ENCODE measurements at places on chromosomes 5 and 9. TPM values are rescaled to one million over a fixed set of nuclear protein-coding genes. Genes with fewer than 3 reads are reported as not detected.

Gene LCN15
- total RNA-seq = not detected

Gene SLC36A2
- total RNA-seq = not detected

Gene GMCL2
- not detected for total RNA-seq

Gene FBXL17
- total RNA-seq = 5.9 TPM

Gene FBN2
- not detected for total RNA-seq

Gene ZFP2
- 0.26 TPM for total RNA-seq

Gene SYNPO
- 0.04 TPM for total RNA-seq

Gene PCDHA4
- total RNA-seq = not detected

Gene CDKN2B-AS1
- 0.64 TPM for total RNA-seq

- H3K27ac ChIP-seq = no peak overlapping the region
- H3K4me3 ChIP-seq = no peak overlapping the region
- ATAC-seq = no peak
- no peaks in the 10 kb centered on the region for H3K36me3 ChIP-seq
- H3K27me3 ChIP-seq = peaks cover 16% of the 10 kb centered on the region
Observed at GRCh38 chr9:38768351-38768761, 48.4 kb upstream of the FAM240B start.

DNA sequence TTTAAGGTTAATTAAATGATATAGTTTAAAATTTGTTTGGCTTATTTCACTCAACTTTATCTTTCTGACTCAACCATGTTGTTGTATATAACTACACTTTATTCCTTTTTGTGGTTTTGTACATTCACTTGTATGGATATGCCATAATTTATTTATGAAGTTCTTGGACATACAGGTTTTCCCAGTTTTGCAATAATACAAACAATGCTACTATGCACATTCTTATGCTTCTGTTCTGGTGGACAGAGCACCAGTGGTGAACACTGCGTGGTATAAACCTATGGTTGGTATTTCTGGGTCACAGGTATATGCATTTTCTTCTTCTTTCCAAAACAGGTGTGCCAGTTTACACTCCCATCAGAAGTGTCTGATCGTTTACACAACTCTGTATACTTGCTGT is 35.7 kb upstream of the TRIM14 start:
- peaks cover 19% of the 10 kb centered on the region for H3K4me1 ChIP-seq
- no peak overlapping the region for H3K4me3 ChIP-seq
- no peak overlapping the region for H3K27ac ChIP-seq
- H3K36me3 ChIP-seq = peaks cover 23% of the 10 kb centered on the region
- ATAC-seq = no peak

DNA sequence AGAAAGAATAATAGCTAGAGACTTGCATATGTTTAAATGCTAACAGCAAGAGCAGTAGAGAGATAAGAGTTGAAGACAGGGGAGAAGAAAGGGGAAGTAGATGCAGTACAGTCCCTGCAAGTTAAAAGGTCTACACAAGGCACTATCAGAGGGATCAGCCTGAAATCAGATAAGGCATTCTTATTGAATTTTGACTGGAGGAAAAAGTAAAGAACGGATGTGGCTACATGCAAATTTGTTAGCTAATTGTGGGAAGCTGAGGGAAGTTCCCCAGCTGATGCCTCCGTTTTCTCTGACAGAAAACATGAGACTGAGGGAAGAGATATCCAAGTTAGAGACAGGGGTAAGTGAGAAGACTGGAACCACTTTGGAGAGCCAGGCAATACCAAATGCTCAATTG is 12.9 kb upstream of the RHOBTB3 start:
- no peak overlapping the region for H3K4me3 ChIP-seq
- H3K4me1 ChIP-seq = peaks cover 15% of the 10 kb centered on the region
- no peak overlapping the region for H3K27ac ChIP-seq
- H3K27me3 ChIP-seq = no peaks in the 10 kb centered on the region
- no peaks in the 10 kb centered on the region for H3K36me3 ChIP-seq
- peak; percentile 82 for ATAC-seq

- H3K36me3 ChIP-seq = no peaks in the 10 kb centered on the region
- no peak overlapping the region for H3K27ac ChIP-seq
- no peak overlapping the region for H3K4me3 ChIP-seq
- ATAC-seq = no peak
- peaks cover 12% of the 10 kb centered on the region for H3K27me3 ChIP-seq
Observed at GRCh38 chr9:131013771-131014676, 5.0 kb downstream of the LAMC3 start.

- no peaks in the 10 kb centered on the region for H3K4me1 ChIP-seq
- no peaks in the 10 kb centered on the region for H3K27me3 ChIP-seq
- H3K36me3 ChIP-seq = no peaks in the 10 kb centered on the region
Observed at GRCh38 chr9:30459156-30459555, 1925.3 kb upstream of the ACO1 start.

DNA sequence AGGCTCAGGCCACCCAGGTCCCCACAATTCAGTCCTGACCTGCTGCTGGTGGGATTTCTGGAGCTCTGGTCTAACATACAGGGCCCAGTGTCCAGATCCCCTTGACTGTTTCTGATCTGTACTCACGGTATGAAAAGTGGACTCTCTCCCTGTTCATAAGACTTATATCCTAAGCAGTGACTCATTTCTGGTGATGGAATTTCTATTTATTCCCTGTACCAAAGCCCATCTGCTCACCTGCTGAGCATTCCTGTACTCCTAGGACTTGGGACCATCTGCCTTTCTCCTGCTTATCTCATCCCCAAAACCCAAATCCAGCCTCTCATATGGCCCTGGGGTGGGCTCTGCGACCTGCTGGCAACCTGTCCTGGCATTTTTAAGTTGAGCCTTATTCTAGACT is 86.6 kb downstream of the APBA1 start:
- ATAC-seq = no peak
- peaks cover 10% of the 10 kb centered on the region for H3K27me3 ChIP-seq
- H3K27ac ChIP-seq = no peak overlapping the region
- no peaks in the 10 kb centered on the region for H3K4me1 ChIP-seq
- H3K36me3 ChIP-seq = no peaks in the 10 kb centered on the region

GRCh38 chr5:131720714-131721113 is 76.1 kb downstream of the FNIP1 start:
- peaks cover 25% of the 10 kb centered on the region for H3K36me3 ChIP-seq
- H3K4me3 ChIP-seq = no peak overlapping the region
- no peak overlapping the region for H3K27ac ChIP-seq
- no peaks in the 10 kb centered on the region for H3K27me3 ChIP-seq
- H3K4me1 ChIP-seq = no peaks in the 10 kb centered on the region

- H3K36me3 ChIP-seq = peaks cover 54% of the 10 kb centered on the region
- H3K27ac ChIP-seq = peak overlapping the region; percentile 92
- H3K4me1 ChIP-seq = peaks cover 74% of the 10 kb centered on the region
- no peaks in the 10 kb centered on the region for H3K27me3 ChIP-seq
Observed at GRCh38 chr5:132425009-132425937, 55.8 kb downstream of the SLC22A5 start.

DNA sequence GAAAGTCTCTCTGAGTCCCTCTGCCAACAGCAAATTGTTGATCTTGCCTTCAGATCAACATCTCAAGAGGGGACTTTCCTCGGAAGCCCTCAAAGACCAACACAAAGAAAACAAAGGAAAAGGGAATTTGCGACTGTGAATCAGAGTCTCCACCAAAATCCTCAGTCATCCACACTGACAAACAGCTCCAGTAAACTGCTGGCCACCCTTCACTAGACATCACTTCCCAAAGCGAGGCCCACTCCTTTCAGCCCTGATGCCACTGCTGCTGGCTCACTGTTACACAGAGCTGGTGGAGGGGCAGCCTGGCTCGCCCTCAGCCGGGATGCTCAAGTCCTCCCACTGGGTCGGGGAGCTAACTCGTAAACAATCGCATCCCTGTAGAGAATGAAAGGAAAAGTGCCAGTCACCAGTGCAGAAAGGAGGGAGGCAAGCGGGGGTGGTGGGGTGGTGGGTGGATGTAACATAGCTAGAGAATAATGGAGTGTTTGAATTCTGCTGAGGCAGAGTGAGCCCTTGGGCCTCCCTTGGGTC is 1.3 kb downstream of the FGF1 start:
- no peaks in the 10 kb centered on the region for H3K36me3 ChIP-seq
- no peaks in the 10 kb centered on the region for H3K4me1 ChIP-seq
- H3K27ac ChIP-seq = no peak overlapping the region
- no peak overlapping the region for H3K4me3 ChIP-seq

DNA sequence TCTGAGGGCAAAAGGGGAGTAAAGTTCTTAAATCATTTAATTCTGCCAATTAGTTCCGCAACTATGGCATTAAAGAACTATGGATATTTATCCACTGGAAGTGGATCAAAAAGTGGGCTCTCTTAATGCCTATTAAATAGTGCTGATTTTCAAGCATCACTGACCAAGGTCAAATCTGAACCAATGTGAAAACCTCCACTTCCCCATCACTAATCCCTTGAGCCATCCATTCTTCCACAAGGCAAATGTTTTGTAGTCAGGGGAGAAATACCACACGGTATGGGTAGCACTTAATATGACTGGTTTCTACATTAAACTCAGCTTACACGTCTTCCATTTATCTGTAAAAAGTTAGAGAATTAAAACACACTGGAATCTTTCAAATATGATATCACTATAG is 57.6 kb downstream of the MLLT3 start:
- ATAC-seq = no peak
- H3K27me3 ChIP-seq = no peaks in the 10 kb centered on the region
- H3K36me3 ChIP-seq = no peaks in the 10 kb centered on the region
- peaks cover 54% of the 10 kb centered on the region for H3K4me1 ChIP-seq
- H3K27ac ChIP-seq = no peak overlapping the region
- no peak overlapping the region for H3K4me3 ChIP-seq

DNA sequence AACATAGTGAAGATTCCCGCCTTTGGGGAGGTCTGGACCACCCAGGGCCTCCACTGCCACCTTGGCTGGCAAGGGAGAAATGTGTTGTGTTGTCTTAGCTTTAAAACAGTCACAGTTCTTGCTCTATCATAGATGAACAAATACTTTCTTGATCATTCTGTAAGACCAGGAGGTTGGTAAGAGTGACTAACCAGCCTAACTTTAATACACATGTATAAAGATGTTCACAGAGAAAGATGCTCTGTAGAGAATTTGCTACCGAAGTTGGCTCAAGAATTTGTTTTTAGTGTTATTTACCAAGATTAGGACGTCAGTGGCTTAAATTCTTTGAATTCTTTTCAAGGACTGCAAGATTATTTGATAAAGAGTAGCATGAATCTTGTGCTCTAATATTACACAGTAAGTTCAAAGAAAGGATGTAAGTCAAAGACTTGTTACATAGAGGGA is 28.4 kb downstream of the GLRX start:
- no peak overlapping the region for H3K4me3 ChIP-seq
- ATAC-seq = no peak
- H3K4me1 ChIP-seq = no peaks in the 10 kb centered on the region
- no peaks in the 10 kb centered on the region for H3K27me3 ChIP-seq
- no peak overlapping the region for H3K27ac ChIP-seq
- no peaks in the 10 kb centered on the region for H3K36me3 ChIP-seq

GRCh38 chr5:65098393-65098792 is 329.7 kb downstream of the CWC27 start:
- H3K27ac ChIP-seq = no peak overlapping the region
- peaks cover 7% of the 10 kb centered on the region for H3K4me1 ChIP-seq
- H3K27me3 ChIP-seq = no peaks in the 10 kb centered on the region
- no peak for ATAC-seq
- no peaks in the 10 kb centered on the region for H3K36me3 ChIP-seq

GRCh38 chr9:134466869-134467616 is 140.8 kb downstream of the RXRA start:
- H3K36me3 ChIP-seq = no peaks in the 10 kb centered on the region
- H3K4me3 ChIP-seq = no peak overlapping the region
- H3K27me3 ChIP-seq = no peaks in the 10 kb centered on the region
- ATAC-seq = no peak
- no peak overlapping the region for H3K27ac ChIP-seq

DNA sequence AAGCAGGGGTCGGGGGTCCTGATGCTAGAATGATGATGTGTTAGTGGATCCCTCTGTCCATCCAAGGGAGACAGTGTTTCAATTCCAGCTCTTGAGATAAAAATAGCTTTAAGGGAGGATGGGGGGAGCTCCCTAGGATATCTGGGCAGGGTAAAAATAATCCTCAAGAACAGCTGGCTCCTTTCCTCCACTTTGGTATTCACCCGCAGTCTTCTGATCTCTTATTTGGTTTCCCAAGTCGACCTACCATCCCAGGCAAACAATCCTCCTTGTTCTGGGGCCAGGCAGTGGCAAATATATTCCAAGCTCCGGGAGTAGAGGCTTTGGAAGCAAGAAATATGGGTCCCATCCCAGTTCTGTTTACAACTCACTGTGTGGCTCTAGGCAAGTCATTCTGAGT is 14.5 kb upstream of the COL27A1 start:
- ATAC-seq = no peak
- no peaks in the 10 kb centered on the region for H3K36me3 ChIP-seq
- peaks cover 26% of the 10 kb centered on the region for H3K27me3 ChIP-seq
- H3K27ac ChIP-seq = no peak overlapping the region
- no peaks in the 10 kb centered on the region for H3K4me1 ChIP-seq
- H3K4me3 ChIP-seq = no peak overlapping the region

GRCh38 chr5:139848508-139849100 is 53.0 kb downstream of the PSD2 start:
- H3K27ac ChIP-seq = no peak overlapping the region
- H3K4me1 ChIP-seq = peaks cover 4% of the 10 kb centered on the region
- H3K27me3 ChIP-seq = peaks cover 6% of the 10 kb centered on the region
- peak overlapping the region; percentile 43 for H3K4me3 ChIP-seq

GRCh38 chr9:20114974-20115373 is 326.1 kb upstream of the SLC24A2 start:
- no peak for ATAC-seq
- H3K27me3 ChIP-seq = no peaks in the 10 kb centered on the region
- no peak overlapping the region for H3K4me3 ChIP-seq
- H3K4me1 ChIP-seq = no peaks in the 10 kb centered on the region
- no peak overlapping the region for H3K27ac ChIP-seq

DNA sequence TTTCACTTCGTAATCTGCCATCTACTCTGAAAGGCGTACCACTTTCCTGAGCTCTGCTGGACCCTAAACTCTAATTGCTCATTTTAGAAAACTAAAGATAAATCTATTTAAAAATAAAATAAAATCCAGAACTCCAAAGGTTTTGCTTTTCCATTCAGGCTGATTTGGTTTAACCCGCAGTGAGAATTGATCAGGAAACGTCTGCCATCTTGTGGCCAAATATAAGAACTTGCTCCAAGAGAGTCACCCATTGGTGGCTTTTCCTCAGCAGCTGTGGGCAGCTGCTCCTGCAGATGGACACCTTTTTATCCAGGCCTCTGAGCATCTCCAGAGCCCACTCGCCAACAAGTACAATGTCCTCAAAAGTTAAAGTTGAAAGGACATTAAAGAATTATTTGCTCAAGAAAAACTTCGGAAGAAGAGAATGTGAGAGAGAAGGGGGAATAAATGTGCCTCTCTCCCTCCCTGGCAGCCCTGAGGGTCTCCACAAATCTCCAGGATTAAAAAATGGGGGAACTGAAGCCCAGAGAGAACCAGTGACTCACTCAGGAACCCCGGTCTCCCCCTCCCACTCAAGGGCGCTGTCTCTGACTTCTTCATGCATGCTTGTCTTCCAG is 4.1 kb downstream of the SAXO1 start:
- no peak overlapping the region for H3K4me3 ChIP-seq
- H3K4me1 ChIP-seq = peaks cover 8% of the 10 kb centered on the region
- no peak overlapping the region for H3K27ac ChIP-seq
- H3K36me3 ChIP-seq = no peaks in the 10 kb centered on the region

Data from activated T-helper 17 cell treated with anti-CD3 and anti-CD28 coated beads, Interleukin-2, amount 50 U/mL, for 72 hours (primary cell).